ENCODE measurements at places on chromosomes 5 and 9.

- no peak for DNase-seq
These were observed 59.5 kb upstream of the PCA3 start for GRCh38 chr9:76704593-76705204.

DNA sequence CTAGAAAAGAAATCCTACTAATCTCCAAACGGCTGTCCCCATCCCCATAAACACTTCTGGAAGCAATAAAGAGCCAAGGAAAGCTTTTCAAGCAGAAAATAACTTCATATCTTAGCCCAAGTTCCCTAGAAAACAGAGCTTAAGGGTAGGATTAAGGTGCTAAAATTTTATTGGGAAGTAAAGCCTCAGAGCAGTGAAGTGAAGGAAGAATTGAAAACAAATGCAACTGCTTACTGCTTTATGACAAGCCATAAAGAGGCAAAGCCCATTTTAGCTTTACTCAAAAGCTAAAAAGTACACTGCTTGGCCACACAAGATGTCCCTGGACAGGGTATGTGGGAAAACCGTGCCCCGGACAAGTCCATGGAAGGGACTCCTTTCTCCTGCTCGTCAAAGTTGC lies 59.7 kb downstream of the APTX start:
- DNase-seq = no peak

DNA sequence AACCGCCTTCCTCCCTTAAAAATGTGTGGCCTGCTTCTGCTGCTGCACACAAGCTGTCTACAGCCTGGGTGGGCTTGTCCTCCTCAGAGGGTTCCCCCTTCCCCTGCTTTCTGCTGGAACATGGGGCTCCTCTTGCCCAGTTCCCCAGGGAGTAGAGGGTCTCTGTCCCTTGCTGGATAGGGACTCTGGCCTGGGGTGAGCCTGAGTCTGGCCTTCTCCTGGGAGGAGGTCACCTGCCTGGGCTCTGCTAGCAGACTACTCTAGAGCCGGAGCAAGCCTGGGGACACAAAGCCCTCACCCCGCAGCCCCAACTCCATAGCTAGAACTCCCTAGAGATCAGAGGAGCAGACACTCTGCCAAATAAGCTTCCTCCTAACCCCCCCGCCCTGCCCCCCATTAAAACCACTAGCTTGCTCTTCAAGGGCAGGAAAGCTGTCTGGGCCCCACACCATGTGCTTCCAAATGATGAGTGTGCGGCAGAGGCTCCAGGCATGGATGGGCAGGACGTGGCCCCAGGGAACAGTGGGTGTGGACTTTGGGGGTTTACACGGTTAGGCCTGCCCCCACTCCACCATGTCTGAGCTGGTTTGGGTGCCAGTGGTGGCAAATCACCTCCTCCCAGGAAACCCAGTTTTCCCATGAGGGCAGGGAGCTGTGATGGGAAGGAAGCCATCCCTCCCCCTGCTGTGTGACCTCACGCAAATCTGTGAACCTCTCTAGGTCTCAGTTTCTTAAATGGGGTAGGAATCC lies 10.0 kb downstream of the TCF7 start:
- no peak for DNase-seq

DNA sequence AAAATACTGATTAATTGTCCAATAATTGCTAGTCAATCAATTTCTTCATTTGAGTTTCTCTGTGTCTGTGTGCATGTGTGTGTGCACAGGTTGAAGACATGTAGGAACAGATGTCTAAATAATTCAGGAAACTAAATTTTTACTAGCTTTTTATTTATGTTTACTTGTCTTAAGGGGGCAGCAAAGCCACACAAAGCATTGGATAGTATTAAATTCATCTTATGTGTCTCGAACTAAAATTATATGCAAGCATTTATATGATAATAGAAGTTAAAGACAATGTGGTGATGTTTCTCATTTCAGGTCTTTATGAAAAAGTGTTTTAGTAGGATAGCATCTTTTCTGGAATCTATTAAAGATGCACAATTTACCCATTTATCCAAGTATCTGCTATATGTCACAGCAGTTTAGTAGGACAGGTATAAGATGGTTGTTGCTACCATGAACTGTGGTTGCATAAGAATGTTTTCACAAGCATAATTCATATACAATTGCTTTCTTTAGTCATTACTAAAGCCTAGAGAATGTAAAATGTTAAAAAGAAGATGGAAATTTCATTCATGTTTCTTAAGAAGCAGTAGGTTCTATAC lies 784.6 kb upstream of the NUDT12 start:
- no peak for DNase-seq

DNA sequence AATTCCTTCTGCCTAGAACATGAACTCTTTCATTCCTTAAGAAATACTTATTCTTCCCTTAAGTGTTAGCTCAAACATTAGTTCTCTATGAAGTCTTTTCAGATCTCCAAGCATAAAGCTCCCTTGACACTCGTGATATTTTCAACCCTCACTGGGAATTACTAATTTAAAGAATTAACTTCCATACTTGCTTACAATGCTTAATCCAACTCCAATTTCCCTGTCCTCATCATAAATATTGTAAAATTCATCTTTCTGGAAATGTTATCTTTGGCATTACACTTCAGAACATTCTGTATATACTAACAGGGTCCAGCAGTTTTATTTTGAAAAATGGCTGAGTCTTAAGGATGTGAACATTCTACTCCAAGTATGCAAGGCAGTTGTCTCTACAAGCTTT lies 7.2 kb downstream of the STARD4 start:
- DNase-seq = no peak

GRCh38 chr5:6634306-6634705 lies 1.1 kb downstream of the SRD5A1 start:
- DNase-seq = no peak

- no peak for DNase-seq
These were observed 12.8 kb upstream of the MGAT1 start for GRCh38 chr5:180815293-180815917.
